ENCODE measurements at places on chromosomes 6 and 20.
A peak's percentile ranks its signal among the peaks of the same experiment; 100 is the strongest.

GRCh38 chr6:166786704-166787293, 159.7 kb upstream of the RPS6KA2 start:
- no peak for DNase-seq

GRCh38 chr6:20102397-20103073, 109.7 kb downstream of the MBOAT1 start:
- DNase-seq: no peak

GRCh38 chr20:17617868-17618672, 48.2 kb downstream of the DSTN start:
- DNase-seq: no peak

DNA sequence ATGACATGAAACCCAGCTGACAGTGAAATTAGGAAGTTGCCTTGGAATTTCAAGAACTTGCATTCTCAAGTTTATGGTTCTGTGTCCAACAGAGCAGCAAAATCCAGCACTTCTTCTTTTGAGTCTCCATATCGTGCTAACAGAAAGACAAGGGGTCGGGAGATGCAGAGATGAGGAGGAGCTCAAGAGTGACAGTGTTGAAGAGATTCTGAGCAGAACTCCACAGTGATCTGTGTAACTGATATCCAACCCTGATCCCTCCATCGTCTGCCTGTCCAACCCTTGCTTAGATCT, 21.2 kb upstream of the BTN1A1 start:
- no peak for DNase-seq

DNA sequence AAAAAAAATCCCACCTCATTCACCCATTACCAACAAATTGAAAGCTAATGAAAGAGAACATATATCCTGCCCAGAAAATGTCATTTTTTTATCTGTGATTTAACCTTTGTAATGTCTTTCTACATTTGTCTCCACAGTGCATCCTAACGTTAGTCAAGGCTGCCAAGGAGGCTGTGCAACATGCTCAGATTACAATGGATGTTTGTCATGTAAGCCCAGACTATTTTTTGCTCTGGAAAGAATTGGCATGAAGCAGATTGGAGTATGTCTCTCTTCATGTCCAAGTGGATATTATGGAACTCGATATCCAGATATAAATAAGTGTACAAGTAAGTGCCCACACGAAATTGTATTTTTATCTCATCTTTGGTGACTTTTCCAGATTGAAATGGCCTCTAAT, 30.0 kb downstream of the RSPO3 start:
- DNase-seq: no peak

DNA sequence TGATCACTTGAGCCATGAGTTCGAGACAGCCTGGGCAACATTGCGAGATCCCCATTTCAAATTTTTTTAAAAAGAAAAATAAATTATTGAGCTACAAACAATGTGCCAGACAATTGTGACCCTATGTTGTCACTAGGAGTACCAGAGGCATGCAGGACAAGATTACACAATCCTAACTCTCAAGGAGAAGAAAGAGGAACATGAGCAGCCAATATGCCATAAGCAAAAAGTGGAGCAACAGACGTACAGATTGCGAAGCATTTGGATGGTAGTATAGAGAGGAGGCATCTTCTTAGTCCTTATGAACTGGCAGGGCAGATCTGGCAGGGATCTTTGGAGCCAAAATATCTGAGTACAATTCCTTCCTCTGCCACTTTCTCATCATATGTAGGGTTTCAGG, 156.4 kb downstream of the OR2B2 start:
- DNase-seq: no peak

GRCh38 chr6:12325872-12326271, 35.7 kb downstream of the EDN1 start:
- DNase-seq: no peak

GRCh38 chr20:13644010-13644409, 5.3 kb upstream of the TASP1 start:
- DNase-seq: no peak

- DNase-seq: no peak
Observed at GRCh38 chr6:56643379-56644089, 845 bp upstream of the DST start.

GRCh38 chr6:143397227-143398222, 53.0 kb downstream of the ADAT2 start:
- DNase-seq: peak; percentile 40

GRCh38 chr6:111566873-111567517, 38.7 kb downstream of the TRAF3IP2 start:
- DNase-seq: no peak

- DNase-seq: no peak
Observed at GRCh38 chr6:124076336-124077048, 272.8 kb downstream of the NKAIN2 start.

- DNase-seq: no peak
Observed at GRCh38 chr6:116017546-116018295, 43.0 kb downstream of the FRK start.

DNA sequence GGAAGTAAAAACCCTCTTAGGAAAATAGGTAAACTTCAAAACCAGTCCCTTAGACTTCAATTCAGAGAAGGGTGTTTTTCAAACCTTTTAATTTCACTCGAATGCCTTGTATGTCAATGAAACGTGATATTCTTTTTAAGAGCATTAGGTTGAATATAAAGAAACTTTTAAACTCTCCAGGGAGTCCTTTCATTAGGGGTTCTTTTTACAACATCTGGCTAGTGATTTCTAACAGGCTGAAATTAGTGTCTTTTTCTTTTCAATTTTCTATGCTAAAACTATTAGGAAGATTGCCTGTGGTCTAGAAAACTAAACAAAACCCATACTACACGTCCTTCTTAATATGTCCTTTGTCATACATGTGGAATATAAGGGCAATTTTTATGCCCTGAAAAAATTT, 569.7 kb upstream of the CITED2 start:
- no peak for DNase-seq
